ENCODE measurements at places on chromosomes 4 and X.

GRCh38 chr4:91909963-91910362 is 393.8 kb upstream of the GRID2 start:
- no peak for DNase-seq

- peak; percentile 81 for DNase-seq
Observed at GRCh38 chrX:135893294-135893817, at the start of the genes CT45A10 and SAGE1. Gene CT45A10 (minus strand): TSS chrX:135893444. CDS start chrX:135885344, 8,100 bp downstream. Gene SAGE1 (plus strand): TSS chrX:135893716. CDS start chrX:135896243, 2,527 bp downstream.

- no peak for DNase-seq
Observed at GRCh38 chrX:15939737-15940136, 85.1 kb upstream of the AP1S2 start.

- DNase-seq, result no peak
Observed at GRCh38 chr4:152610131-152610530, 69.7 kb downstream of the TMEM154 start.

- no peak for DNase-seq
Observed at GRCh38 chr4:100417565-100417964, 100.3 kb downstream of the EMCN start.

DNA sequence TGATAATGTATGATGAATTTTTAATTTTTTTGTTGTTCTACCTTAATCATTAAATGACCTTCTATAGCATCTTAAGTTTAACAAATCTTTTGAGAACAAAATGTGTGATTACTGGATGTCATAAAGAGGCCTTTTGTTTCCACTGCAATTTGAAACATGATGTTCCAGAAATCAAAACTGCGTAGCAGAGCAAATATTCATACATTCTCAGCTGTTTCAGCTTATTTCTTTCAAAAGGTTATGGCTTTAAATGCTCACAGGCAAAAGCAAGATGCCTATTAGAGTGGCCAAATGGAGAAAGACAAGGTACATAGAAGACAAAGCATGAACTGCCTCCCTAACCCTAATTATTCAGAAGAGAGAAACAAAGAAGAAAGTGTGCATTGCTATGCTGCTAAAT is 233.0 kb upstream of the SLC7A11 start:
- no peak for DNase-seq

DNA sequence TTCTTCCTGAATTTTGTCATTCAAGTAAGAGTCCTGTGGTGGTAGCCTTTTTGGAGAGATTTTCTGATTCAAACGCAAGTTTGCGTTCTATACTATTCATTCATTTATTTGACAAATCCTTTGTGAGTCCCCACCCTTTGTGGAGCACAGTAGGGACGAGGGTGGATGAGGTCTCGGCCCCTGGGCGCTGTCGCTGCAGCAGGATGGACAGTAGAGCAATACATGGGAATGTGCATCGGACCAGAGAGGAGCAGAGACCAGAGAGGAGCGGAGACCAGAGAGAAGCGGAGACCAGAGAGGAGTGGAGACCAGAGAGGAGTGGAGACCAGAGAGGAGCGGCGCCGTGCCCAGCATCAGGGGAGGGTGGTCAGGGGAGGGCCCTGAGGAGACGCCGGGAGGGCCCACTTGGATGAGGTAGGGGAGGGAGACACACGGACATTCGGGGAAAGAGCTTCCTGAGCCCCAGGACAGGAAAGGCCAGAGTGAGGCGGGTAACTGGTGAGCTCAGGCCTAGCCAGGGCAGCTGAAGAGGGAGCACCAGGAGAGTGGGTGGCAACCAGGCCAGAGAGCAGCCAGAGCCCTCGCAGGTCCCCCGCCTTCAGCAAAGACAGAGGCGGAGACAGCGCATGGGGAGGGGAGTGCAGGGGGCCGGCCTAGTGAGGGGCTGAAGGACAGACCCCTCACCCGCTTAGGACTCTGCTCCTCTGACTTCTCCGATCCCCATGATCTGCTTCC is 67.3 kb downstream of the NAT8L start:
- DNase-seq, result no peak

GRCh38 chr4:55500072-55500471 is 46.6 kb downstream of the CLOCK start:
- no peak for DNase-seq

DNA sequence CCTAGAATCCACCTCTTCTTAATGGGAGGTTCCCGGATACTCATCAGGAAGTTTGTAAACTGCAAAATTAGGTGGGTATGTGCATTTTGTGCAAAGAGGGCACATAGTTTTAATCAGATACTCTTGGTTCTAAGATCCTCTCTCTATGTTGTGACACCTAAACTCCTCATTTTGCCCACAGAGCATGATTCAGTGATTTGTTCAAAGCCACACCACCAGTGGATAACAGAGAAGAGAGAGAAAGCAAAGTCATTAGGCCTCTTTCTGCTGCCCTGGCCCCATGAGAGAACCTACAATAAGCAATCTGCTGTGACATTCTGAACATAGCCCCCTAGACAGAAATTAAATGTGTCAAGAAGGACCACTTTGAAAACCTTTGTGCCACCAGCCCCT is 72.3 kb upstream of the STIM2 start:
- no peak for DNase-seq

DNA sequence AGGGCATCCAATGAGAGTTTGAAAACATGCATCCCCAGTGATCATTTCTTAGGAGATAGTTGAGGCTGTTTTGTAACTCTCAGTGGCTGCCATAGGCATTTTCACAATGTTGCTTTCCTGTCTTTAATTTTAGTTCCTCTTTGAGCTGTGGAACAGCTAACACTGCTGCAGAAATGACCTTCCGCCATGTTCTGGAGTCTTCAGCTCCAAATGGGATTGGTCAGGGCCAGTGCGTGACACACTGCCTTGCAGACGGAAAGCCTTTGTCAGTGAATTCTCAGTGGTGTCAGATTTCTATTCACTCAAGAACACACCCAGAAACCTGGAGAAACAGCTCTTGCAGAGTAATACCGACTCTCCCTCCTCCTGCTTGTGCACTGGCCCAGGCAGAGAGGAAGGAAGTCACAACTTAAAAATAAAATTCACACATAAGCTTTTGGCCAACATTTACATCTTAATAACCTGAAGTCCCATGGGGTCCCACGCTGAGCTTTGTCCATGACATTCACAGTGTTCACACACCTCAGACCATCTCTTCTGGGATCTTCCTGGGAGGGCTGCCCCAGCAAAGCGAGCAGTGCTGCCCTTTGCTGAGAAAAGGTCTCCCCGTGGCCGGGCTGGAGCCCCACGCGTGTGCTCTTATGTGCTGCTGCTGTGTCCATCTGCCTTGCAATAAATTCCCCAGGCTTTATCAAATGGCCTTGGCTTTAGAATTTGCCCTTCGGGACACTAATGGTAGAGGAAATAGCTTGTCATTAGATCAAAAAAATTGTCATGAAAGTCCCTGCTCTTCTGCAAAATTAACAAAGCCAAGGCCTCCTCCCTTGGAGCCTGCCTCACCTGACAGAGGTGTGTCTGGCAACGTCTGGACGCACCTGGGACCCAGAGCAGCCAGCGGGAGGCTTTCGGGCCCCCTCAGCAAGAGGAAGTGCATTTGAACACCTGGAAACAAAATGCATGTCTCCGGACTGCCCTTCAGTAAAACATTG is 126.8 kb downstream of the IRF2 start:
- no peak for DNase-seq

- no peak for DNase-seq
Observed at GRCh38 chr4:112290341-112290740, 4.6 kb upstream of the TIFA start.

DNA sequence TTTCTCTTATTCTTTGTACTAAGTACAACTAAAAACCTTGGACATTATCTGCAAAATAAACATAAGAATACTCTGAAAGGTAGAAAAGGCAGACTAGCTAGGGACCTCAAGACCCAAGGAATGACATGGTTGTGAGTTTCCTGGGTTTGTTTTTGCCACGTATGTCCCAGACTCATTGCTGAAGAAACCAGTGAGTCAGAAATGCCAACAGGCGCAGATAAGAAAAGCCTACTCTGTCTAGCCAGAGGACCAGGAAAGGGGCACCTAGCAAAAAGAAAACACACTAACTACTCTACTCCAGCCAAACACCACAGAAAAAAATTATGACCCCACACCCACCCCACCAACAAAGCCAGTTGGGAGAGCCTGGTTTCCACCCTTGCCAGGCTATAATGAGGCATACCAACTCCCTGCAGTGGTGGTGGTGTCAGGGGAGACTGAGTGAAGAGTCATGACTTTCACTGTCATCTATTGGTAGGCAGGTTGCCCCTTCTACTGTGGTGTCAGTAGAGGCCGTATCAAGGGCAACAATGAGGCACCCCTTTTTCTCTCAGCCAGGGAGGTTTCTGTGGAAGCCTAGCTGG is 10.9 kb downstream of the MTMR1 start:
- DNase-seq, result no peak

DNA sequence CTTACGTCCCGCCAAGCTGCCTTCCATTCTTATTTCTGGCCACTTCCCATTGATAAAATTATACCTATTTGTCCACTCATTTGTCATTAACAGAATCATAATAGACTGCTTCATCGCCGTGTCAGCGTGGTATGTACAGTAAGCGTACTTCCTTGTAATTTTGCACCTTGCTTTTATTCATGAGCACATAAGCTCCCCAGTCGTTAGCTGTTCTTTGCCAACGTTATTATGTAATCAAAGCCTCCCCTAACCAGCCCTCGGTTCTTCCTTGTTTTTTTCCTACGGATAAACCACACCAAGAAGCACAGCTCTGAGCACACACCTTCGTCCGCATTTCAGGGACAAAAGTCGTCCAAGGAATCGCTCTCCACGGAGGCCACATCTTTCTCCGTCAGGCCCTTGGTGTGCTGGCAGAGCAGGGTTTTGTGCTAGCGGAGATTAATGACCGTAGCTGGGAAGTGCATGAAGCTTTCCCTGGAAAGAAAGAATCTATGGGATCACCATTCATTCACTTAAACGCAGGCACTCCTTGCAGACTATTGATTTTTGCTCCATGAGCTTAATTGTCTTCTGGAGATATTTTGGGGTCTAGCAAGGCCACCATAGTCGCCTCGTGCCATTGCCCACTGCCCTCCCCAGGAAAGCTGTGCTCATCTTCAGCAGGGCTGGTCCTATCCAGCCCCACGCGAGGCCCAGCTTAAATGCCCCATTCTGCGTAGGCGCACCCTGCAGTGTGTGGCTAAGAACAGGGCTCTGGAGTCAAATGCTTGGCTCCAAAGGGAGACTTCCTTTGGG is 200.9 kb upstream of the PSAPL1 start:
- peak; percentile 22 for DNase-seq

DNA sequence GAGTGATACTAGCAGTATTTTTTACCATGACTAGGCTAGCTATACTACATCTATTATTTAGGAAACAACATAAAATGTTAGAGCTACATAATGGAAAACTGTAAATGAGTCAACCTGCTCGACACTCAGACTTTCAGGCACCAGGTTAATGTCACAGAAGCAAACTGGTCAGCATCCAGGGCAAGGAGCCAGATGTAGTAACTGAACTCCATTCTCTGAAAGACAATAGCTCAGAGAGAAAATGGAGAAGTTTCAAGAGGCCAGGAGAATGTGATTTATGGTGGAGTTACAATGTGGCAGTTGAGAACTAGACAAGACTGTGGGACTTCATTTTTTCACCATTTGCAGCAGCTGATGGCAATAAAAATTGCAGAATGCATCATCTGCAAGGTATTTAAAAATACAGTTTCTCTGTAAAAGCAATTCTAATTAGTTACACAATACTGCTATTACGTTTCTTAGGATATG is 342.7 kb upstream of the PABPC4L start:
- DNase-seq, result peak; percentile 50

DNA sequence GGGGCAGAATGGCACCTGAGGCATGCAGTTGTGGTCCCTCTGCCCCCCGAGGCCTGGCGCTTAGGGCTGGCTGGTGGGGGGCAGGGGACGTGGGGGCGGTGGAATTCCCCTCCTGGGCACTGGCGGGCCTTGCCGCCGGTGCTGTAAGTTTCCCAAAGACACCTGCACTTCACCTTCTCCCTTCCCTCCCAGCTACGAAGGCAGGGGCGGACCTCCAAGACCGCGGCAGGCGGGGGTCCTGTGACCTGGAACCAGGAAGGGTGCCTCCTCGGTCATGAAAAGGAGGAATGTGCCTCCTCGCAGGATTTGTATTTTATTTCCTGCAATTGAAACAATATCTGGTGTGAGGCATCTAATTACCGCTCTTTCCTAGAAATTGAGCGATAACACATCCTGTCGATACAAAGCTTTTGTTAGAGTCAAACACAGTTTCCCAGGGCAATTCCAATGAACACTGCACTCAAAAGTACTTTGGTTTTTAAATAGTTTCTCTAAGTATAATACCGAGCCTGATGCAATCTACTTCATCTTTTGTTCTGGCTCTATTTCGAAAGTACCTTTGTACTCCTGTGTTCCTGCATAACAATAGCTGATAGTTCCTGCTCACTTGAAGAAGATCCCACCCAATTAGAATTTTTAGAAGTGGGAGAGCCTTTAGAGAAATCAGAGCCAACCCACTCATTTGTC is 12.3 kb upstream of the ADRA2C start:
- no peak for DNase-seq

- no peak for DNase-seq
Observed at GRCh38 chr4:84753321-84753972, 170.5 kb downstream of the CDS1 start.

DNA sequence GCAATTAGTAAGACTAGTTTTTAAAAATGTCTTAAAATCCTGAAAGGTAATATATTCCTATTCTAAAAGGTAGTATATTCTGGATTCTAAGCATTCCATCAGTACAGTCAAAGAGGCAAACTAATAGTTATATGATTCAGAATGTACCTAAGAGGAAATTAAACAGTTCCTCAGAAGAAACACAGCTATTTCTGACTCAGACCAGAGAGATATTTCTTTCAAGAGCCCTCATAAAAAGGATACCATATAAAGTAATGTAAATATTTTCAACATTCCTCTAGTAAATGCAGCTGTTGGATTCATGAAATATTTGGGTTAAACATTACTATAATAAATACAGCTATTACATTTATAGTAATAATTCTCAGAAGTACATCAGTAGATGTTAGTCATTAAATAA is 358.3 kb downstream of the MAGEB5 start:
- no peak for DNase-seq

Data from NCI-H774 (cell line).